ENCODE measurements at places on chromosomes 11 and 22. TPM values are rescaled to one million over a fixed set of nuclear protein-coding genes. Genes with fewer than 3 reads are reported as not detected.
A peak's percentile ranks its signal among the peaks of the same experiment; 100 is the strongest.

The MMP13 gene
- 1.7 TPM for total RNA-seq

The RAB30 gene
- 44.4 TPM for total RNA-seq

The SLC25A1 gene
- 31.4 TPM for total RNA-seq

The POU2AF1 gene
- 4.5 TPM for total RNA-seq

The MOB2 gene
- 36.3 TPM for total RNA-seq

The MS4A3 gene
- 29.5 TPM for total RNA-seq

DNA sequence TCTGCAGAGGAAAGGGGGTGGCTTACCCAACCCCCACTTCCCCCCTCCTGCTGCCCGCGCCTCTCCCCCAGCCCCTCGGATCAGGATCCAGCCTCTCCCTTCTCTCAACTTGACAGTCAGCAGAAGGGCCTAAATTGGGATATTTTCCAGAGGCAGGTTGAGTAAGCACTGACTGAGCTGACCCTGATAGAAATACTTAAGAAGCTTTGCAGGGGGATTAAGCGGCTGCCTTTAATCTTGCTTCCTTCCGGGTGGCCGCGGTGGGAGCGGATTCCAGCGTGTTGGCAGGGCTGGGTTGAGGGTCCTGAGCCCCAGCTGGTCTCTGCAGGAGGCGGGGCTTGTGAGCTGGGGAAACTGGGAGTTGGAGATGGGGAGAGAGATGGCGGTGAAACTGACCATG is 445.2 kb downstream of the NTM start:
- no peak for DNase-seq

DNA sequence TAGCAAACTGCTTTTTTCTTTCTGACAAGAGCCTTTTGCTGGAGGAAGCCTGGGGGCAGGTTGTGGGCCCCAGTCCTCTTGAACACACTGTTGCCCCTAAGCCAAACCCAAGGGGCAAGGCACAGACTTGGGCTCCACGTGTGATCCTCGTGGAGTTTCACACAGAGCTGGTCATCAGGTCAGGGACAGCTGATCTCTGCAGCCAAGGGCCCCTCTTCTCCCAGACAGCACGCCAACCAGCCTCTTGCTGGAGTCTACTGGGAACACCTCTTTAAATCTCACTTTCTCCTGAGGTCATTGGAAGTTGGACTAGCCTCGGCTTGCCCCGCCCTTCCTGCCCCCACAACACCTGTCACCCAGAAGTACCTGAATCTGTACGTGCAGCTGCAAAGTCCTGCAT is 39.8 kb downstream of the C11orf58 start:
- DNase-seq: no peak

GRCh38 chr22:23846081-23846469 is 7.3 kb upstream of the DERL3 start:
- no peak for DNase-seq

DNA sequence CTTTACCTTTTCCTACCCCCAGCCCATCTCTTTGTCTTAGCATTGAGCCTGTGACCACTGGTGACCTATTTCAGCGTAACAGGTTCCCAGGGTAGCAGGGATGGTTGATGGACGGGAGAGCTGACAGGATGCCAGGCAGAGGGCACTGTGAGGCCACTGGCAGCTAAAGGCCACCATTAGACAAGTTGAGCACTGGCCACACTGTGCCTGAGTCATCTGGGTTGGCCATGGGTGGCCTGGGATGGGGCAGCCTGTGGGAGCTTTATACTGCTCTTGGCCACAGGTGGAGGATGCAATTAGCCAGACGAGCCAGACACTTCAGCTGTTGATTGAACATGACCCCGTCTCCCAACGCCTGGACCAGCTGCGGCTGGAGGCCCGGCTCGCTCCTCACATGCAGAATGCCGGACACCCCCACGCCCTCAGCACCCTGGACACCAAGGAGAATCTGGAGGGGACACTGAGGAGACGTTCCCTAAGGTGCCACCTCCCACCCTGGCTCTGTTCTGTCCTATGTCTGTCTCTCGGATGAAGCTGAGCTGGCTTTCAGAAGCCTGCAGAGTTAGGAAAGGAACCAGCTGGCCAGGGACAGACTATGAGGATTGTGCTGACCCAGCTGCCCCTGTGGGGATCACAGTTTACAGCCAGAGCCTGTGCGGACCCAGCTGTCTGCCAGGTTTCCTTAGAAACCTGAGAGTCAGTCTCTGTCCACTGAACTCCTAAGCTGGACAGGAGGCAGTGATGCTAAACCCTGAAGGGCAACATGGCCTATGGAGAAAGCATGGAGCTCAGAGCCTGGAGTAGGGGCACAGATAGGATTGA is 29.8 kb downstream of the PIK3IP1 start:
- DNase-seq: peak; percentile 21

DNA sequence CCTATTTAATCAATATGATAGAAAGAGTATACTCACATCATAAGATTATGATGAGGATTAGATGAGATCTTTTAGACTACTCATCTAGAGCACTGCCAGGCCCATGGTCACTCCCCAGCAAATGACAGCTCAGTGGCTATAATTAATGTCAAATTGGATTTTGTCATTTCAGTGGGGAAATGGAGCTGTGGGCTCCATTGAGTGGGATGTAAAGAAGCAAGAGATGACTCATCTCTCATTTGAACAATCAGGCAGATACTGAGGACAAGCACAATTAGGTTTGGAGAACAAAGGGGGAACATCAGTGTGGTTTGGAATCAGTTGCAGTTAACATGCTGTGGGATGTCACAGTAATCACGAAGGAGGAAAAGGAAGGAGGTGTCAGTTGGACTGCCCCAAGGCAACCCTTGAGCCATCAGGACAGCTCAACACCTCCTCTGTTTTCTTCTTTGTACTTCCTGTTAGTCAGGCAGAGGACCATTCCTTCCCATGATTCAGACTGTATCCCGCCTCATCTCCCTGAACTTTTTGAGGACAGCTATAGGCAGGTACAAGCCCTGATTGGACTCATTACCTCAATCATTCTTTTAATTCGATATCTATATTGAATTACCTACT is 473.7 kb upstream of the ISX start:
- no peak for DNase-seq

- no peak for DNase-seq
Measured at GRCh38 chr11:69774354-69775162, 583 bp downstream of the FGF4 start.

- DNase-seq: no peak
Measured at GRCh38 chr11:68678031-68678441, 6.3 kb upstream of the GAL start.

DNA sequence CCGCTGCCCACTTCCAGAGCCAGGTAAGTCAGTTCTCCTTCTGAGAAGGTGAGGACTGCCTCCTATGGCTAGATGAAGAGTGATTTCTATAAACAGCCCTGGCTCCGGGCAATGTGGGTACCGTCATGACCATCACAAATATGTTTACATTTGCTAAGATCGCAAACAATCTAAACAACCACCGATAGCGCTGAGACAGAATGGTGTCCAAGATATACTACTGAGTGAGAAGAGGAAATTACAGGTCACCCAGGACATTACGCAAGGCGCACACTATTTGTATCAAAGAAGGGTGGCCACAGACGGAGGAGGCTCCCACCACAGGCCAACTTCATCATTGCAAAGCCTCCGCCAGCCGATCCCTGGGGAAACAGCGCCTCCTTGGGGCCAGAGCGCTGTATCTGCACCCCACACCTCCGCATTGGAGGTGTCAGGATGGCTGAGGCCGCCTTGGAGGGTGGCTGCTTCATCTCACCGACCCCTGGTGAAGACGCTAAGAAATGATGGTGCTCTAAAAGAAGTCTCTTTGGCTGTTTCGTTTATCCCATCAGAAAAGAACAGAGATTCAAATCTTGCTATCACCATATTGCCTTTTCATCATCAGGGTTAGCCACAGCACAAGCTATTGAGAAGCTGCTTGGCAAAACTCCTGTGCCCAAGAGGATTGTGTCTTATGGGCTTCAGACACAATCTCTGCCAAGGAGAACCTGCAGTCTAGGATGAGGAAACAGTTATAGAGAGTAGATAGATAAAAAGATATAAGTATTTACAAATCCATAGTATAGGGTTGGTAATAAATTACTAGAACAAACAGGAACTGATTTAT is 12.3 kb upstream of the ASRGL1 start:
- DNase-seq: no peak

GRCh38 chr22:36731916-36732315 is 28.4 kb upstream of the CACNG2 start:
- DNase-seq: no peak

DNA sequence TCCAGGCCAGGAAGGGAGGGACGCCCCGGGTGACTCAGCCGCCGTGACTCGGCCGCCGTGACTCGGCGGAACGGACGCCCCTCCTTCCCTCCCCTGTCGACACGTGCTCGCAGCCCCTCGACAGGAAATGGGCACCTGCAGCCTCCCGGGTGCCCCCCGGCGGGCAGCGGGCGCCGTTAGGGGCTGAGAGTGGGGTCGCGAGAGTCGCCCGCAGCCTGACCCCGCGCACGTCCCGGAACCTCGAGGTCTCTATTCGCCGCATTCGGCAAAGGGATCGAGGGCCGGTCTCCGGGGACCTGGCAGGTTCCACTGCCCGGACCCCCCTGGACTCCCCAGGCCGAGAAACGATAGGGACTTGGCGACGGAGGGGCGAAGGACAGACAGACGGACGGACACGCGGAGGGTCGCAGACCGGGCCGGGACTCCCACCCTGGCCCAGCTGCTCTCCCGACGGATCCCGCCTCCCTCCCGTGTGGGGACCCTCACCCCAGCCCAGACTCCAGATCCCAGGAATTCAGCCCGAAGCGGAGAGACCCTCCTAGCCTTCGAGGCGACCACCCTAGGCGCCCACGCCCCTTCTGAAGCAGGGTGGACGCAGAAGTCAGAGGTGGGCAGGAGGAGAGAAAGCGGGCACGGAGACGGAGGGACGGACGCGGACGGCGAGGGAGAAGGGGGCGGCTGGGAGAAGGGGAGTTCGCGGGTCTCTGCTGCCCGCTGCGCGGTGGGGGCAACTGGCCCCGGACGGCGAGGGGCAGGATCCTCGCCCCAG is 648 bp downstream of the FOSL1 start:
- no peak for DNase-seq

GRCh38 chr11:68969386-68969785 is 11.4 kb downstream of the MRGPRD start:
- DNase-seq: no peak

DNA sequence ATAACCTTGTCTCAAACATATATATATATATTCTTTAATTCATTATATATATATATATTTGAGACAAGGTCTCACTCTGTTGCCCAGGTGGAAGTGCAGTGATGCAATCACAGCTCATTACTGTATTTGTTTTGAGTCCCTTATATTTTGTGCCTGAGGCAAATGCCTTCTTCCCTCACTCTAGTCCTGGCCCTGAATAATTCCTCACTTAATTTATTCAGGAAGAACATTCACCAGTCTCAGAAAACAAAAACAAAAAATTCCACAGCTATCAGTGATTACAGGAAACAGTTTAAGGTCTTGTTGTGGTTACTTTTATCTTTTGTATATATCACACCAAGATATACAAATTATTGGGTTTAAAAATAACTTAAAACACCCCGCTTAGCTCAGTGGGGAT is 155.7 kb downstream of the CWF19L2 start:
- DNase-seq: no peak

DNA sequence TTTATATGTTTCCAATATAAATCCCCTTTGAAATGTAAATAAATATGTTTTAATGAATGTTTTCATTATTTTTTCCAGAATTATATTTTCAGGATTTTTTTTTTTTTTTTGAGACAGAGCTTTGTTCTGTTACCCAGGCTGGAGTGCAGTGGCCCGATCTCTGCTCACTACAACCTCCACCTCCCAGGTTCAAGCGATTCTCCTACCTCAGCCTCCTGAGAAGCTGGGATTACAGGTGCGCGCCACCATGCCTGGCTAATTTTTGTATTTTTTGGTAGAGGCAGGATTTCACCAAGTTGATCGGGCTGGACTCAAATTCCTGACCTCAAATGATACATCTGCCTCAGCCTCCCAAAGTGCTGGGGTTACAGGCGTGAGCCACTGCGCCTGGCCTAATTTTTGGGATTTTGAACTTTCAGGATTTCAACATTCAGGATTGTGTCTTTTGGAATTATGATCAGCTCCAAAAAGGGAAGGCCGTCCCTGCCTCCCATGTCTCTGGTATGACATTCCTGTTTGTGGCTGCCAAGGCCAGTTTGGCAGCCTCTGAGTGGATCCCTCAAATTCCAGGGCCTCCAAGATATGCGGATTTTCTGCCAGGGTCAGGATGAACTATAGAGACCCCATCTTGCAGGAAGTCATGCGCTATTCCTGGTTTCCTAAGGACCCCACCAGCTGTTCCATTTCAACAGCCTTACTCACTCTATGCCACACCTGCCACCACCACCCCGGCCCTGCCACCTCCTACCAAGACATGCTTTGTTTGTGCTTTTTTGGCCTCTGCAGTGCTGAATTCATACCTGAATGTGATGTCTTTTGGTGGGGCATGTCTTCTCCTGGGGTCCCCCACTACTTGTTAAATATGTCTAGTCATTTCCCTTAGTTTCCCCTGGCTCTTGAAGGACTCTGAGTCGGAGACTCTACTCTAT is 21.9 kb upstream of the TMPRSS4 start:
- DNase-seq: no peak

All from spinal cord (tissue), 10 donors.